Activated naive CD4-positive, alpha-beta T cell treated with Interleukin-2 at 50 U/mL for 16 hours (primary cell): ENCODE measurements at places on chromosomes 2 and 18.

DNA sequence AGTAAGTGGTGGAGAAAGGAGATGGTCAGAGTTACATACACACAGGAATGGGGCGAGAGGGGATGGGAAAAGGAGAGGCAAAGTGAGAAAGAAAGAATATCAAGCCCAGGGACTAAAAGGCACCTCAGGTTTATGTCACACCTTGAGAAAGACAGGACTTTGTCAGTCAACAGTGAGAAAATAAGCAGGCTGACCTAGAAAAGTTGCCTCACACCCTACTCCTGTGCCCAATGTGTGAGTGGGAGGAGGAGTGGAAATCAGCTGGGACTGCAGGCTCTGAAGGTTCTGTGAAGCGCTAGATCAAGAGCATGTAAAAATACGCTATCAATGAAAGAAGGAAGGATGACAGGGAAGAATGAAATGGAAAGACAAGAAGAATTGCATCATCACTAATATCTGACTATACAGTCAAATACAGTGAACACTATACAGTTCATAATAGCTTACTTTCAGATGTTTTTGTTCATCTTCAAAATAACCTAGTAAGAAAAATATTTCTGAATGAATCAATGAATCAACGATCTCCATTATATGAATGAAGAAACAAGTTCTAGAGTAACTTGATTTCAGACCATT lies 10.7 kb downstream of the VPS54 start:
- no peak for DNase-seq

DNA sequence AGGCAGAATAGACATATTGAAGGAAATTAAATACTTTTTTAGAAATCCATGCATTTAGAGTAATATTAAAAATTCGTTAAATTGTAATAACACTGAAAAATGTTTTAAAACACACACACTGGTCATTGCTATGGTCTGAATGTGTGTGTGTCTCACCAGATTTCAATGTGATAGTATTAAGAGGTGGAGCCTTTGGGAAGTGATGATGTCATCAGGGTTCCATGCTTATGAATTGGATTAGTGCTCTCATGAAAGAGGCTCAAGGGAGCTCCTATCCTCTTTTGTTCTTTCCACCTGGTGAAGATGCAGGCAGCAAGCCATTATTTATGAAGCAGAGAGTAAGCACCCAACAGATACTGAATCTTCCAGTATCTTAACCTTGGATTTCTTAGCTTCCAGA lies 441.8 kb downstream of the CDH2 start:
- no peak for DNase-seq

GRCh38 chr2:189543367-189543766 lies 37.2 kb downstream of the SLC40A1 start:
- DNase-seq = no peak

- no peak for DNase-seq
Observed at GRCh38 chr2:225937625-225938187, 538.2 kb downstream of the NYAP2 start.

GRCh38 chr2:228866781-228867180 lies 404.3 kb downstream of the PID1 start:
- DNase-seq = no peak

DNA sequence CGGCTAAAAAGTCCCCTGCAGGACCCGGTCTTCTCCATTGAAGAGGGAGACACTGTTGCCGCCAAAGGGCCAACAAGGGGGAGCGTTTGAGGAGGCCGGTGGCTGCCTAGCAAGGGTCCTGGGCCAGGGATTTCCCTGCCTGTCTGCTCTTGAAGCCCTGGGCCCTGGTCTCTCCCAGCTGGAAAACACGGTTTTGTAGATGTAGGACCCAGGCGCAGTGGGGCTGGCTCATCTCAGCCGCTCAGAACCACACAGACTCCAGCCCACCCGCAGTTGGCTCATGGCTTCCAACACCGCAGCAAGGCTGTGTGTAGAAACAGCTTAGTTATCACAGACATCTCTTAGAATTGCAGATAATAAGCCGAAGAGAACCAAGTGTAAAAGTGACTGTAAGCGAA lies 57.1 kb upstream of the TWIST2 start:
- DNase-seq = no peak

- no peak for DNase-seq
Observed at GRCh38 chr2:215447056-215447455, 11.2 kb upstream of the FN1 start.

- no peak for DNase-seq
Observed at GRCh38 chr2:379778-380177, 91.9 kb upstream of the ALKAL2 start.

DNA sequence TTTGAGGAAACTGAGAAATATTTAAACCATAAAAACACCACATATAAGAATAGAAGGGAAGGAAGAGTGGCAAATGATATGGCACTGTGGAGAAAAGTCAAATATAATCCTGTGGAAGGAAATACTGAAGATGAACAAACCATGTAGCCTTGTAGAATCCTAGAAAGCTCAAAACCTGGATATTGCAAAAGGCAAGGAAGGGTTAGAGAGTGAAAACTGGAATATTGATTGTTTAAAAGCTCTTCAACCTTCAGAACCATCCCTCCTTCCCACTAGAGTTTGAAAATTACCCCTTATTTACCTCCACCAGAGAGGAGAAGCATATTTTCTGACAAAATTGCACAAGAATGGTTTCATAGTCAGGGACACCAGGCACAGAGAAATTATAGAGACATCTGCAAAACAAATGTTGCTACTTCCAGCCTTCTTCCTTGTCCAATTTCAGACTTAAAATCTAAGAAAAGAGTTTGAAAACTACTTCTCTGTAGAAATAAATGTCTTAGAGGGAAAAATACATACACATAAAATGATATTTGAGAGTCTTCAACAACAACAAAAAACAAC lies 48.0 kb downstream of the ANTXR1 start:
- DNase-seq = no peak

DNA sequence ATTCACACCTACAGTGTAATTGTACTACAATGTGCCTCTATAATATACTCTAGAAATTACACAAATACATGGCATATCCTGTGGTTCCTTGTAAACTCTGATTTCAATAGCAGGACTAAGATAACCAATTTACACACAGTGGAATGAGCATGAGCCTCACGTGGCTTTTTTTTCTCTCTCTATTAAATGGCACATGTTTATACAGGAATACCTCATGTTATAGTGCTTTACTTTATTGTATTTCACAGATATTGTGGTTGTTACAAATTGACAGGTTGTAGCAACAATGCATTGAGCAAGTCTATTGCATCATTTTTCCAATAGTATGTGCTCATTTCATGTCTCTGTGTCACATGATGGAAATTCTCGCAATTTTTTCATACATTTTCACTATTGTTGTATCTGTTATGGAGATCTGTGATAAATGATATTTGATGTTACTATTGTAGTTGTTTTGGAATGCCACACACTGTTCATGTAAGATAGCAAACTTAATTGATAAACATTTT lies 260.0 kb downstream of the FSIP2 start:
- no peak for DNase-seq
